ENCODE measurements at places on chromosomes 12 and 14. TPM values are rescaled to one million over a fixed set of nuclear protein-coding genes. Genes with fewer than 3 reads are reported as not detected.

FBXO34 gene
- total RNA-seq, result 12.0 TPM

SLC6A12 gene
- total RNA-seq, result 0.20 TPM

NPAS3 gene
- total RNA-seq, result 0.17 TPM

FKBP3 gene
- 157 TPM for total RNA-seq

DMAC2L gene
- 22.4 TPM for total RNA-seq

MGAT4C gene
- total RNA-seq, result 2.1 TPM

DAD1 gene
- 127 TPM for total RNA-seq

GARIN6 gene
- total RNA-seq, result not detected

CEP170B gene
- 28.8 TPM for total RNA-seq

ATG14 gene
- 13.6 TPM for total RNA-seq

VWF gene
- total RNA-seq, result 0.35 TPM

BIN2 gene
- total RNA-seq, result not detected

DNA sequence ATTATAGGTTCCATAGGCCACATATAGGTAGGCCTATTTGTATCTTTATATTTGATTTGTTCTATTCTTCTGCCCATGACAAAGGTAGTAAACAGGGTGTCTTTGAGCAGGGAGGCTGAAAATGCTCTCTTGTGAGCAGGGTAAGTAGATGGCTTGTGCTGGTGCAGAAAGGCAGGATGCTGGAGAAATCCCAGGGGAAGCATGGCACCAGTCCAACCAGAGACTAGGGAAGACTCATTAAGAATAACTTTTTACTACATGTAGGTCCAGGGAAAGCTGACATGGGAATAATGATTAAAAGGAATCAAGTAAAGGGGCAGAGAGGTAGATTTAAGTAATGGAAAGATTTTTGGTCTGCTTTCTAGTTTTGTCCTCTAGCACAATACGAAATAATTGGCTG is 245.0 kb downstream of the RGS6 start:
- no peak overlapping the region for H3K4me3 ChIP-seq
- H3K4me1 ChIP-seq, result peaks cover 8% of the 10 kb centered on the region
- H3K27ac ChIP-seq, result no peak overlapping the region
- H3K36me3 ChIP-seq, result peaks cover 7% of the 10 kb centered on the region
- H3K27me3 ChIP-seq, result no peaks in the 10 kb centered on the region

GRCh38 chr14:101062065-101062450 is 158.5 kb upstream of the RTL1 start:
- H3K4me3 ChIP-seq, result no peak overlapping the region
- H3K4me1 ChIP-seq, result no peaks in the 10 kb centered on the region
- no peak overlapping the region for H3K27ac ChIP-seq
- no peak for DNase-seq
- no peaks in the 10 kb centered on the region for H3K27me3 ChIP-seq

DNA sequence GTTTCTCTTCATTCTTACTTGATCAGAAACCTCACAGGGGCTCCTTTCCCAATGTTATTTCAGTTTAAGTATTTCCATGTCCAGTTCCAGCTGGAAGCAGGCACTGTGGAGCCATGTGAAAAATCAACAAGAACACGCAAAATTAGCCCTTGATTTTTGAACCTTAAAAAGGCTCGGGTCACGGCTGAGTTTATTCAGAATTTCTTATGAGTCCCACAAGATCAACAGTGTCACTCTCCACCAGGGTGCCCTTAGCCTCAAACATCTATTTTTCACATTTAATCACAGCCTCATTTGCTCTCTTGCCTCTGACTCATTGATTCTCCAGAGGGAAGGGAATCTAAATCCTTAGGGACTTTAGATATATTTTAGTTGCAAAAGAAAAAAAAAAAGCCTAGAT is 157.7 kb upstream of the AVPR1A start:
- no peak overlapping the region for H3K4me3 ChIP-seq
- no peak for DNase-seq
- H3K27ac ChIP-seq, result no peak overlapping the region
- no peaks in the 10 kb centered on the region for H3K4me1 ChIP-seq
- H3K27me3 ChIP-seq, result no peaks in the 10 kb centered on the region
- H3K36me3 ChIP-seq, result peaks cover 6% of the 10 kb centered on the region

- H3K4me3 ChIP-seq, result no peak overlapping the region
- H3K27me3 ChIP-seq, result no peaks in the 10 kb centered on the region
- H3K27ac ChIP-seq, result no peak overlapping the region
Measured at GRCh38 chr14:99698236-99698635, 14.1 kb downstream of the CYP46A1 start.

GRCh38 chr14:95395098-95395737 is 75.5 kb upstream of the CLMN start:
- no peaks in the 10 kb centered on the region for H3K27me3 ChIP-seq
- no peak overlapping the region for H3K27ac ChIP-seq
- no peaks in the 10 kb centered on the region for H3K4me1 ChIP-seq
- no peak for DNase-seq
- no peak overlapping the region for H3K4me3 ChIP-seq
- H3K36me3 ChIP-seq, result no peaks in the 10 kb centered on the region

GRCh38 chr14:91897106-91897701 is 29.9 kb upstream of the TC2N start:
- DNase-seq, result no peak
- no peak overlapping the region for H3K27ac ChIP-seq
- H3K4me3 ChIP-seq, result no peak overlapping the region

GRCh38 chr14:24064856-24065255 is 6.5 kb upstream of the CPNE6 start:
- no peak for DNase-seq
- no peaks in the 10 kb centered on the region for H3K36me3 ChIP-seq
- no peak overlapping the region for H3K4me3 ChIP-seq
- no peaks in the 10 kb centered on the region for H3K27me3 ChIP-seq
- H3K27ac ChIP-seq, result no peak overlapping the region

GRCh38 chr12:13084898-13085640 is 18.4 kb downstream of the GSG1 start:
- H3K36me3 ChIP-seq, result peaks cover 26% of the 10 kb centered on the region
- peaks cover 18% of the 10 kb centered on the region for H3K4me1 ChIP-seq
- no peak overlapping the region for H3K4me3 ChIP-seq

- H3K4me3 ChIP-seq, result no peak overlapping the region
- no peaks in the 10 kb centered on the region for H3K4me1 ChIP-seq
- H3K27me3 ChIP-seq, result no peaks in the 10 kb centered on the region
- H3K27ac ChIP-seq, result no peak overlapping the region
Measured at GRCh38 chr14:87630846-87631245, 362.1 kb downstream of the GALC start.

- H3K4me1 ChIP-seq, result no peaks in the 10 kb centered on the region
- DNase-seq, result no peak
- H3K36me3 ChIP-seq, result no peaks in the 10 kb centered on the region
- H3K4me3 ChIP-seq, result no peak overlapping the region
Measured at GRCh38 chr14:34219661-34220377, 242.2 kb downstream of the SPTSSA start.

- no peaks in the 10 kb centered on the region for H3K27me3 ChIP-seq
- DNase-seq, result no peak
- no peak overlapping the region for H3K4me3 ChIP-seq
- no peak overlapping the region for H3K27ac ChIP-seq
- peaks cover 15% of the 10 kb centered on the region for H3K36me3 ChIP-seq
Measured at GRCh38 chr12:11876307-11876706, 194.4 kb upstream of the BCL2L14 start.

GRCh38 chr14:63394841-63395240 is 76.1 kb upstream of the GPHB5 start:
- no peak overlapping the region for H3K27ac ChIP-seq
- H3K4me1 ChIP-seq, result no peaks in the 10 kb centered on the region
- H3K36me3 ChIP-seq, result peaks cover 25% of the 10 kb centered on the region
- H3K27me3 ChIP-seq, result no peaks in the 10 kb centered on the region
- DNase-seq, result no peak

DNA sequence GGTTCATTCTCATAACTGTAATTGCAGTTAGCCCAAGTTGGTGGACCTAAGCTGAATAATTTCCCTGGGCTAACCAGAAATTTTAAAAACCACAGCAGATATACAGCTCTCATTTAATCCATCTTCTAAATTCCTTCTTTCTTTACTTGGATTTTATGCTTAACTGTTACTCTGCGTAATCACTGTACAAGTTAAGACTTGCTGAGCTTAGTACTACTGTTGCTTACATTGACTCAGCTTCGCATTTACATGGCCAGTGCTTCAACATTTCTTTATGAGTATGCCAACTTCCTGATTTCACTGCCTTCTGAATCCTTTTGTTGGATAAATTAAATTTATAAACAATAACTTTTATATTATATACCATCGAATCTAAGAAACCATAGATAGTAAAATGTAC is 147.4 kb downstream of the SLC38A4 start:
- no peak for DNase-seq
- H3K36me3 ChIP-seq, result no peaks in the 10 kb centered on the region
- no peaks in the 10 kb centered on the region for H3K27me3 ChIP-seq
- H3K27ac ChIP-seq, result no peak overlapping the region
- H3K4me1 ChIP-seq, result peaks cover 7% of the 10 kb centered on the region

DNA sequence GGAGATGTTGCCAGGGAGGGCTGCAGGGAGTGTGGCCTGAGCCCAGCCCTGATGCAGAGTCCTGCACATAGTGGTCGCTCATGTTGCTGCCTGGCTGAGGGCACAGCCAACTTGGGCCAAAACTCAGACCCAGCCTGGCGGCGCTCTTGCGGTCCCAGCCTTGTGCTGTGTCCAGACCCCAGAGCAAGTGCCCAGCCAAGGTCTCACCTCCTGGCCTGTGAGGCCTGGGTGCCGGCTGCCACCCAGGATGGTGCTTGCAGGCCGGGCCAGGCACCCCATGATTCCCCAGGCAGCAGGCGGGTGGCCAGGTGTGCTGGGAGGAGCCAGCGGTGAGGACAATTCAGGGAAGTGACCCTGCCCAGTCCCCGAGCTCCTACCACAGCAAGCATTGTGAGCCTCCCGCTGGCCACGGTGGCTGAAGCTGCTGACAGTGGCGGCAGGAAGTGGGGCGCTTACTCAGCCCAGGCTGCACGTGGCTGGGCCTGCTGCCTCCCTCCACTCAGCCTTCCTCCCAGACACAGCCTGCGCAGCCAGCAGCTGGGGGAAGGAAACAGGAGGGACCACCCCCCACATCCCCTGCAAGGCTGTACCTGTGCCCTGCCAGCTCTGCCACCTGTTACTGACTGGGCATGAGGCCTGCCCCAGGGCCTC is 17.7 kb upstream of the PGF start:
- DNase-seq, result no peak
- H3K4me1 ChIP-seq, result no peaks in the 10 kb centered on the region
- H3K27ac ChIP-seq, result no peak overlapping the region
- no peak overlapping the region for H3K4me3 ChIP-seq
- H3K27me3 ChIP-seq, result no peaks in the 10 kb centered on the region

DNA sequence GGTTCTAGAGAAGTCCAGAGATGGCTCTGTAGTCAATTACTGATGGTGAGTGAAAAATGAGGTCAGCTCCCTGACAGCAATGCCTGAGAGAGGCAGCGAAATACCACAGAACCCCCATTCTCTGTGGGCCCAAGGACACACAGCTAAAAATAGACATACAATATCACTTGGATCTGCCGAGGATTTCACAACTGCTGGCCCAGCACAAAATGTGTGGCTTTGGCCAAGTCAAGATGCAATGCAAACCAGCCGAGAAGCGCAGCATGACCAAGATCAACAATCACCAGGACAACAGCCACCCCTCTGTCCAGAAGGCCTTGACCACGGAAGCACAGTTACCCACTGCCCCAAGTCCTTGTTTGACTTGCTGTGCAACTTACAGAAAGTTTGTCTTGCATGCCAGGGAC is 52.2 kb downstream of the CKAP4 start:
- H3K27me3 ChIP-seq, result no peaks in the 10 kb centered on the region
- H3K27ac ChIP-seq, result no peak overlapping the region
- no peak overlapping the region for H3K4me3 ChIP-seq

DNA sequence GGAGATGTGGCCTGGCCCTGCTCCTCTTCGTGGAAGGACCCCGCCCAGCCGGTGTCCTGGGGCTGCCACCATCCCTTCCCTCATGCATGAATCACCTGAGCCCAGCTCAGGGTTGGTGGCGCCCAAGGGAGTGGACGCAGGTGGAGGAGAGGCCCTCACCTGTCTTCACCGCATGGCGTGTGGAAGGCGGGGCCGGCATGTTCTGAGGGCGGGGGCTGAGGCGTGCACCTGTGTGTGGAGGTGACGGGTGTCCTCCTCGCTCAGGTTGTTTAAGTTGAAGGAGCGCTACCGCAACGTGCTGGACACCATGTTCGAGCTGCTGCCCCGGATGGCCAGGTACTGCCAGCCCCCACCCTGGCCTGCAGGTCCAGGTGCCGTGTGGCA is 47.0 kb downstream of the SLC8B1 start:
- H3K4me3 ChIP-seq, result no peak overlapping the region
- H3K36me3 ChIP-seq, result peaks cover 9% of the 10 kb centered on the region
- no peak for DNase-seq

GRCh38 chr12:96196781-96197180 is 2.6 kb downstream of the ELK3 start:
- no peak overlapping the region for H3K4me3 ChIP-seq
- no peak for DNase-seq
- no peaks in the 10 kb centered on the region for H3K4me1 ChIP-seq
- no peaks in the 10 kb centered on the region for H3K27me3 ChIP-seq
- no peaks in the 10 kb centered on the region for H3K36me3 ChIP-seq

- no peak overlapping the region for H3K4me3 ChIP-seq
- H3K4me1 ChIP-seq, result peaks cover 2% of the 10 kb centered on the region
- H3K27ac ChIP-seq, result no peak overlapping the region
- DNase-seq, result no peak
- no peaks in the 10 kb centered on the region for H3K27me3 ChIP-seq
Measured at GRCh38 chr14:26605602-26606001, 7.8 kb upstream of the NOVA1 start.

DNA sequence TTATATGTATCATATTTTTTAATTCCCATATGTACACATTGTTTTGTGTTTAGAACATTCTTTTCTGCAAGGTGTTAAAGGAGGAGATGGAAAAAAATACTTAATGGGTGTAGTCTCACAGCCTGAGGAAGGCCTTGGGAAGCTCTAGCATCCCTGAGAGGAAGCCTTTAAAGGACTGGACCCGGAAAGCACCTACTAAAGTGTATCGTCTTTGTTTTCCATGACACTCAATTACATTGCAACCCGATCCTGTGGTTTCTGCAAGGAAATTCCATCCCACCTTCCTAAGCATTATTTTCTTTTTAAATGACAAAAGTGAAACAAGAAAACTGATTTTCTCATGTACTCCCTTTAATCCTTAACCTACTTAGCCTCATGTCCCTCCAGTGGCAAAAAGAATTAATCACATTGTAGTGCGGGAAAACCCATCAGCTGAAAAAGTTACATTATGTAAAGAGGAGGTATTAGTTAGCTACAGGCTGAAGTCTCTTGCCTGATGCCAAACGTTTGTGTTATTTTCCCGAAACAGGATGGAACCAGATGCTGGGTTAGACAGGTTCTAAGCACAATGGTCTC is 147.8 kb upstream of the CPSF6 start:
- no peak overlapping the region for H3K4me3 ChIP-seq
- no peak for DNase-seq
- H3K27me3 ChIP-seq, result no peaks in the 10 kb centered on the region
- no peak overlapping the region for H3K27ac ChIP-seq
- H3K4me1 ChIP-seq, result peaks cover 6% of the 10 kb centered on the region
- no peaks in the 10 kb centered on the region for H3K36me3 ChIP-seq

DNA sequence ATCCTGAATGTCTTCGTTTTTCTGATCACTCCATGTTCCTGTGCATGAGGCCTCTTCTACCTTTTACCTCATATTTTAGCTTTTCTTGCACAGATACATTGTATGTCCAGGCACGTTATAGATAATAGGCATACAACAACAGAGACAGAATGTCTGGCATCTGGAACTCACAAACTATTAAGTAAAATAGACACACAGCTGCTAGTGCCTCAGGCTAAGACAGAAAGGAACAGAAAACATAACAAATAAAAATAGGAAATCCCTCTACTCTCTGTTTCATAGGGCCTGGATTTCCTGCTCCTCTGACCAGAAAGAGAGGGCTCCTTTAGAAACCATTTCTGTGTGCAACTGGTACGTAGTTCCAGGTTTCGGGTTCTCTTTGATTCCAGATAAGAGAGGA is 48.6 kb downstream of the ATXN7L3B start:
- H3K27me3 ChIP-seq, result no peaks in the 10 kb centered on the region
- H3K36me3 ChIP-seq, result peaks cover 2% of the 10 kb centered on the region

Data from H9 (cell line).